ENCODE measurements at places on chromosomes 16 and 17.
A peak's percentile ranks its signal among the peaks of the same experiment; 100 is the strongest.

- DNase-seq = no peak
These were observed 146.4 kb upstream of the KCNJ16 start for GRCh38 chr17:69928611-69929010.

GRCh38 chr16:20849589-20850390 is 43.5 kb downstream of the REXO5 start:
- DNase-seq = peak; percentile 36

DNA sequence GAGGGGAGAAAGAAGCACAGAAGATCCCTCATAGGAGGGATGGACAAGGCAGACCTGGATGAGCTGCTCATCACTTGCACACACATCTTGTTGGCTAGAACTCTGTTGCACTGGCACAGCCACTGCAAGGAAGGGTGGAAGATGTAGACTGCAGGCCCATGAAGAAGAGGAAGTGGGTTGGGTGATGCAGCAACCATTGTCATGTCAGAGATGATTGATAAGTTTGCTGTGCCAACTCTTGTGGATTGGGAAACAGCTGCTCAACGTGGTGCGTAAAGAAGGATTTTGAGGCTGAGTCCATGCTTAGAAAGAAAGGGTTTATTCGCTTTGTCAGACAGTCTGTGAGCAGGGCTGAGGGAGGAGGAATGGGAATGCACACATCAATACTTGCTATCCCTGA is 161.4 kb upstream of the MPHOSPH6 start:
- DNase-seq = no peak

GRCh38 chr17:77442976-77443747 is 302.4 kb downstream of the SEC14L1 start:
- DNase-seq = no peak

- DNase-seq = no peak
These were observed 775 bp upstream of the PAGR1 start for GRCh38 chr16:29815032-29815721.

- DNase-seq = no peak
These were observed 702 bp downstream of the NUDT21 start for GRCh38 chr16:56450275-56450985.

- no peak for DNase-seq
These were observed 9.9 kb upstream of the SOX9 start for GRCh38 chr17:72110942-72111318.

DNA sequence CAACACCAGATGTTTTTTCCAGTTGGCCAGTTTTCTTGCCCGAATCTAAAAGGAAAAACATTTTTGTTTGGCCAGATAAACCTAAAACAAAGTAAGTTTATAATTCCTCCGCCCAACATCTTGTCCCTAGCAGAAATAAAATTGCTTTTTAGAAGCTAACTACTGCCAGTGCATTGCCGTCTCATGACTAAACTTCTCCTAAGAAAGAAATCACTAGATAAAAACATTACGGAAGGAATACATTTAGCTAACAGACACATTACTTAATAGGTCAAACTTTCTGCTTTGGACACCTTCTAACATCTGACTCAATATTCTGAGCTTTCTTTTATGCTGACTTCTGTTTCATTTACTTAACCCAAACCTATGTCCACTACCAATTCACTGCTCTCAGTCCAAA is 36.2 kb downstream of the FBXL20 start:
- DNase-seq = no peak

GRCh38 chr16:28524681-28525171 is 14.0 kb downstream of the NUPR1 start:
- DNase-seq = no peak

- DNase-seq = no peak
These were observed 57.2 kb upstream of the SREBF1 start for GRCh38 chr17:17893801-17894644.

GRCh38 chr17:67558740-67559380 is 158.9 kb upstream of the NOL11 start:
- DNase-seq = no peak

DNA sequence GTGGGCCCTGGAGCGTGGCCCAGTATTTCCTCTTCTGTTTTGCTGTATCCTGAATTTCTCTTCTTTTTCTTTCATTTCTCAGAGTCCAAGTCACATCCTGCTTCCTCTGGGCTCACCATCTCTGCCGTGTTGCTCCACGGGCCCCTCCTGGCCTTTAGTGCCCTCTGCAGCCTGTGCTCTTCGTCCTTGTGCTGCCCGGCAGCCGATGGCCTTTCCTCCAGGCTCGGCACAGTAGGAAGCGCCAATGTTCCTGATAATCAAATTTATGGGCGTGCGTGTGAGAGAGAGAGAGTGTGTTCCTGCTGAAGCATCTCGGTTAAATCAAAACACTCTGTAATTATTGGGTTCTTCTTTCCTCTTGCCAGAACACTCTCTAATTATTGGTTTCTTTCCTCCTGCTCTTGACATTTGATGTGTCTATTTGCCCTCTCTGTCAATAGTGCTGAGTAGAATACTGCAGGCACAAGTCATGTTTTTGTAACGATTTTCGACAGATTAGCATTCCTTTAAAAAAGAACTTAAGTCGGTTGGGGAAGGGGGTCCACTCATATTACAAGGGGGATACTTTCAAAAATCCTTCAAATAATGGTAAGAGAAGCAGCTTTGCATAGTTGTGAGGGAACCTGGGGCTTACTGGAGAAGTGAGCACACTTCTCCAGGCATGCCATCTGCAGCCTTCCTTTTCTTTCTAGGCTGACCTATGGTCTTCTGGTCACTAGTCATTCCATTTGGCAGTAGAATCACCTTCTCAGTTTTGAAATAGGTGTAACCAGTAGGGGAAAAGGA is 126.6 kb downstream of the RPTOR start:
- DNase-seq = no peak

DNA sequence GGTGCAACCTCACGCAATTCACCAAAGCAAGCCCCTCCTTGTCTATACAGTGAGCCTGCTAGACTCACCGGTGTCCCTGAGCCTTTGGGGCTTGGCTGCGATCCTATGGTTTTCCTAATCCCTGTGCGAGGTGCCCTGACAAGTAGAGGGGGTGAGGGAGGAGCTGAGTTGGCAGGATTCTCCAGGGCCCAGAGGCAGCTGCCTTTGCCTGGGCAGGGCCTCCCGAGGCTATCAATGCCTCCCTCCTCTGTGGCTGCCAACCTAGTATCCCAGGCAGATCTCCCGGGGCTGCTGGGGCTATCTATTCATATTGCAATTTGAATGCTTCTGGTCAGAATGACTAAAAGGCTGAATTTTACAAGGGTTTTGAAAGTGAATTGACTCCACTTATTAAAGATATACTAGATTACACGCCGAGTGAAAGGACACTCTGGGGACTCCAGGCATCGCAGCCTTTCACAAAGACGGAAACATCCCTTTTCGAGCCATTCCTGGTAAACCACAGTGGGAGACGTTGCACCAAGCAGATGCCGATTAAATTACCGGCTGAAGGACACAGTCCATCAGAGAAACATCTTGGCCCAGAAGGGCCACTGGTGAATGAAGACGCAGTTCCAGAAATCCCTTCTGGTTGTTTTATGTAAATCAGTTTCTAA is 11.3 kb upstream of the PITPNM3 start:
- DNase-seq = no peak

DNA sequence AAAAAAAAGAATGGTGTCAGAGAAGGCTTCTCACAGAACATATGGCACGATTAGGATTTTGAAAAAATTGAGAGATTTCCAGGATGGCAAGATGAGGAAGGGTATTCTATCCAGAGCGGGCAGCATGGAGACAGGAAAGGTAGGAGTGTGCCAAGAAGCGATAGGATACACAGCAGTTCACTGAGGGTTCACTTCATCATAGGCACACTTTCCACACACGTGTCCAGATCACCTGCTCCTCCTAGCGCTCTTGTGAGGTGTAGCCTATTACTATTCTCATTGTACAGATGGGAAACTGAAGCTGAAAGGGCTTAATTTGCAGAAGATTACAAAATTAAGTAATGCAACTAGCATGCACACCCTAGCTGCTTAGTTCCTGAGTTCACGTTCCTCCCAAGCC is 6.2 kb upstream of the ELAC2 start:
- DNase-seq = no peak
